ENCODE measurements at places on chromosomes 11 and 22.

- no peak for DNase-seq
Observed at GRCh38 chr11:84865257-84865656, 761.9 kb downstream of the DLG2 start.

GRCh38 chr11:33500861-33501479, 199.7 kb downstream of the C11orf91 start:
- DNase-seq, result no peak

- DNase-seq, result no peak
Observed at GRCh38 chr22:42711895-42712837, 8.5 kb downstream of the A4GALT start.

DNA sequence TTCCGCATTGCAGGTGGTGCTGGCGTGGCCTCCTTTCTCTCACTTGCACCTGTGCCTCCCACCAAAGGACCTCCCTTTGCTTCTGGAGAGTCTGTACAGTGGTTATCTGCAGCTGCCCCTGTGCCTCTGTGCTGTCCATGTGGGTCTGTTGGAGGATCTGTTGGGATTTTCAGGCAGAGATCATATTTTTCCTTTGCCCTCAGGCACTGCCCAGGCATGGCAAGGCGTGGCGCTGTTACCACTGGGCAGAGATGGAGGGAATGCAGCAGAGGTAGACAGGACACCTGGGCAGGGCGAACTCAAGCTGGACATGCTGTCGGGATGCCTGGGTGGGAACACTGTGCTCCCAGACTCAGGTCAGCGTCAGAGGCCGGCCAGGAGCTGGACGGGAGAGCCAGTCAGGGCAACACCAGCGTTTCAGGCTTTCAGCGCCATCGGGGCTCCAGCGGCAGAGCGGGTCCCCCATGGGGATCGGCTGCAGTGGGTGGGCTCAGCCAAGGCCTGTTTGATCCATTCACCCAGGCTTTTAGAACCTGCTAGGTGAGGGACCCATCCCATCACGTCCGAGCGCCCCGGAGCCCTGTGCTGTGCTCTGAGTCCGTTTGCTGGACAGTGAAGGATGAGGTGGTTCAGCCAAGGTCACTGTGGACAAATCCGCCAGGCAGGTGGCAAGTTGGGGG, 718.9 kb downstream of the BRD1 start:
- DNase-seq, result no peak

DNA sequence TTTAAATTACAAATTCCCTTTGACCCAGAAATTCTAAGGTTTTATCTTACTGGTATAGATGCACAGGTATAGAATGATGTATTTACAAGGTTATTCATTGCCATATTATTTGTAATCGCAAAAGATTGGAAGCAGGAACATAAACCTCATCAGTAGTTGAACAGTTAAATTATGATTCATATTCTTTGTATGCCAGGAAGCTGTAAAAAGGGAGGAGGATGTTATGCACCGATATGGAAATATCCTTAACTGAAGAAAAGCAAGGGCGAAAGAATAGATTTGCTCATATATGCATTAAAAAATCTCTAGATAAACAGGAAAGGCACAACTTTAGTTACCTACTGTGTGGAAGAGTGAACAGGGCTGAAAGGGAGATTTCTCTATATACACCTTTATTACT, 36.7 kb downstream of the PPFIA1 start:
- DNase-seq, result no peak

DNA sequence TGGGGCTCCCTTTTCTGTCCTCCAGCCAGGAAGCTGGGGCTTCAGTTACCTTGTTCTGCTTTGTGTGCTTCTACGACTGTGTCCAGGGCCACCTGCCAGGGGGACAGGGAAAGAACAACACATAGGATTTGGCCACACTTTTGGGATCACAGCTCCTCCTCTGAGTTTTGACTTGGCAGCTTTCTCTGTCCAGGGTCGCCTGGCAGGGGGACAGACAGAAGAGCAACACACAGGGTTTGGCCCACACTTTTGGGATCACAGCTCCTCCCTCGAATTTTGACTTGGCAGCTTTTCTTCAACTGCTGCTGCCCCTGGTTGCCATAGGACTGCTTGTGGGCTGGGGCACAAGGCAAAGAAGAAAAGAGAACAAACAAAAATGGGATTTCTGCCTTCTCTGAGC, 19.1 kb downstream of the INCENP start:
- no peak for DNase-seq

GRCh38 chr22:38201711-38202436, at the start of gene MAFF:
TSS of gene MAFF (plus strand) at chr22:38201994. CDS start at chr22:38213854, 11,860 bp downstream.
- peak; percentile 86 for DNase-seq

DNA sequence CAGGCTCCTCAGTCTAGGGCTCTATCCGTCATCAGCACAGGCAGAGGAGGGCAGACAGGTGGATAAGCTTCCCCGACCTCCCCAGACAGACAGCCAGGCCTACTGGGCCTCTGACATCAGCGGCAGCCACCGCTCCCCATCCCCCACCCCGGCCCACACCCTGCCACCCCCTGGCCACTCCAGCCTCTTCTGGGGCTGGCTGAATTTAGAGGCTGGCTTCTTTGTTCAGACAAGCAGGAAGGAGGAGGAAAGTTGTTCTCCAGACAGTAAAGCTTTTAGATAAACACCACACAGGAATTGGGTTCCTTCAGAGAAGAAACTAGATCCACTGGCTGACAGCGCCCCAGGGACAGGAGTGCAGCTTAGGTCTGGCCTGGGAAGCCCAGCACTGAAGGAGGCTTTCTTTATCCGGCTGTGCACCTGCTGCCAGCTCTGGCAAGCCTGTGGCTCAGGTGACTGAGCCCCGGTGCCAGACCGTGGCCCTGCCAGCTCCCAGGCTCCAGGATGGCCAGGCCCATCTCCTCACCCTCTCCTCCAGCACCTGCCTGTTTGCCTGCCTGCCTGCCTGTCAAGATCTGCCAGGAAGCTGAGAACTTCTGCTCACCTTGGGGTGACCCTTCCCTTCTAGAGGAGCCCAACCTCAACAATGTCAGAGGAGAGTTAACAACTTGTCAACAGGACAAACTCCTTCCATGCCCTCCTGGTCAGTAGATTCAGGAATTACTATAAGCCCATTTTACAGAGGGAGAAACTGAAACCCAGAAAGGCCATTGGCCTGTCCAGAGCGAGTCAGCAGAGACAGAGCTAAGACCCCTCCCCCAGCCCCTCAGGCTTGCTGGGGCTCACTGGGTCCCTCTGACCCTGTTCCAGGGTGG, 44.0 kb upstream of the KLHL35 start:
- no peak for DNase-seq

GRCh38 chr11:12787847-12788246, 113.6 kb downstream of the TEAD1 start:
- DNase-seq, result peak; percentile 11

GRCh38 chr22:48425091-48425506, 1402.6 kb downstream of the BRD1 start:
- no peak for DNase-seq

- no peak for DNase-seq
Observed at GRCh38 chr11:46290598-46291309, 13.3 kb downstream of the CREB3L1 start.

- no peak for DNase-seq
Observed at GRCh38 chr11:12266943-12267342, 110.4 kb upstream of the PARVA start.

DNA sequence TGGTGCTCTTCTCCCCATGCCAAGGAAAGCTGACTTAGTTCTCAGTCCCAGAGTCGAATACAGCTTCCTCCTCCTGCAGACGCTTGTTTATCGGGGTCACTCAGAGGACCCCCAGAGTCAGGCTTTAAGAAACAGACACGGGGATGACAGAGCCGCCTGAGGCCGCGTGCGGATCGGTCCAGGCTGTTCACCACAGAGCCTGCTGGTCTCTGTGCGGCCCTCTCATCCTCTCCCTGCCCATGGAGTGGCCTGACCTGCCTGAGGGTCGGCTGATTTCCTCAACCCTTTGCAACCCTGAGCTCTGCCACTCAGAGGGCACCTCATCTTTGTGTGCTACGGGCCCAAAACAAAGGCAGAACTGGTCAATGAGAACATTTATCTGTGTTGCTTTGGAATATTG, 2.1 kb downstream of the GAL start:
- no peak for DNase-seq

GRCh38 chr22:45455621-45456020, 42.1 kb downstream of the RIBC2 start:
- no peak for DNase-seq

DNA sequence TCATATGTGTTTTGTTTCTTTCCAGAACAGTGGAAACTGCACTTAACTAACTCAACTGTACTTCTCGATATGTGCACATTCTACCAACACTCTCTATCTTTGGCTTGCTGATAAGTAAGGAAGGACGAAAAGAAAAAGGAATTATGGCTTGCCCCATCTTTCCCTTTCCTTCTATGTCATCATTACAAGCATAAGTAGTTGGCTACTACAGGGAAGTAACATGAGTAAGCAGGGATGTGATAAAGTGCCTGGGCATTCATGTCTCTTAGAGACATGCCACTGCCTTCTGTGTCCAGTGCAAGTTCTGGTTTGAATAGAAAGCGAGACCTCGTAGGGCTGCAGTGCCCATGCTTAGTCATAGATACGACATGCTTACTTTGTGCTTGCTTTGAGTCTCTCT, 342.5 kb downstream of the ETS1 start:
- no peak for DNase-seq

DNA sequence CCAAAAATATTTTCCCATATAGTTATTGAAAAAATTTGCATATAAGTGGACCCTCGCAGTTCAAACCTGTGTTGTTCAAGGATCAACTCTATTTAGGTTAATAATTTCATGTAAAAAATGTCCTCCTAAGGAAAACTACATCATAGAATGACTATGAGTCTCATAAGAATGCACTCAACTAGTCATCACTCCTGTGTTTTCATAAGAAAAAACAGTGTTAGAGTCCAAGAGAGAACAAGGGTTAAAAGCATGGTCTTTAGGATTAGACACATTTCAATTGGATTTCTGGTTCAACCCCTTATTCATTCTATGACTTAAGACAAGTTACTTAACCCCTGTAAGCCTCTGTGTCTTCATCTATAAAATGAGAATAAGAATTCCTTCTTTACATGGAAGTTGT, 5.1 kb downstream of the PARVA start:
- no peak for DNase-seq

GRCh38 chr11:8639655-8640054, 42.8 kb downstream of the TRIM66 start:
- DNase-seq, result no peak

GRCh38 chr11:17333799-17334586, 17.6 kb upstream of the NCR3LG1 start:
- DNase-seq, result peak; percentile 62

GRCh38 chr11:206526-207207, 532 bp downstream of the BET1L start:
- DNase-seq, result no peak

- DNase-seq, result peak; percentile 30
Observed at GRCh38 chr11:25910086-25910485, 421.8 kb upstream of the ANO3 start.

GRCh38 chr11:112903340-112903739, 57.9 kb upstream of the NCAM1 start:
- DNase-seq, result peak; percentile 94

DNA sequence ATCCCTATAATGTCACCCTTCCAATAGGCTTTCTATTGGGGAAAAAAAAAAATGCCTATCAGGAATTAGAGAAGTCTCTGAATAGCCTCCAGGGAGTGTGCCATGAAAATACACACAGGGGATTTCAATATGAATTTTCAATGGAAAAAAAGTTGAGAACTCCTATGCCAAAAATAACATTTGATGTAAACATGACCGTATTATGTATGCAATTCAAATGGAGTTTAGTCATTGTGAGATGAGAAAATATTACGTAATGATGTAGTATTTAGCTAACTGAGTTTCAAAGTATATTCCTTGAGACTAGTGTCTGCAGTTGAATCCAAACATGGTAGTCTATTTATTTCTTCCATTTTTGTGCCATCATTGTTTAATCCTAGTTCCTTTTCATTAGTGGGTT, 182.3 kb downstream of the BLID start:
- DNase-seq, result no peak

DNA sequence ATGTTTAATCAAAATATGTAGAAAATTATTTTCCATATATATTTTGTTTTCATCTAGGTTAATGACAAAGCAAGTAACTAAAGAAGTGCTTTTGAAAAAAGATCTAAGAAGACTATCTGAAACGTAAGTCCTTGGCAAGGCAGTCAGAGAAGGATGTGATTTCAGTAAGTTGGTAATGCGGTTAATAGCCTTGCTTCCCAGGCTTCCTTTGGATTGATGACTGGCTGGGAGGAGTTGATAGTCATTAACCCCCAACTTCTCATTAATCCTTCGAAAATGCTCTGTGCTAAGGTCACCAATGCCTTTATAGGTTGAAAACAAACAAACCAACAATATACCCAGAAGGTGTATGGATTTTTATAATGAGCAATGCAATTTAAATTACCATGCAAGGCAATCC, 1326.5 kb downstream of the LRRC4C start:
- no peak for DNase-seq

- no peak for DNase-seq
Observed at GRCh38 chr11:44186321-44186930, 90.9 kb downstream of the EXT2 start.

GRCh38 chr11:34324466-34324865, 33.3 kb downstream of the ABTB2 start:
- DNase-seq, result no peak

- no peak for DNase-seq
Observed at GRCh38 chr11:44564166-44564565, 1.3 kb upstream of the CD82 start.

- DNase-seq, result no peak
Observed at GRCh38 chr11:111951565-111951964, 14.4 kb downstream of the DIXDC1 start.

DNA sequence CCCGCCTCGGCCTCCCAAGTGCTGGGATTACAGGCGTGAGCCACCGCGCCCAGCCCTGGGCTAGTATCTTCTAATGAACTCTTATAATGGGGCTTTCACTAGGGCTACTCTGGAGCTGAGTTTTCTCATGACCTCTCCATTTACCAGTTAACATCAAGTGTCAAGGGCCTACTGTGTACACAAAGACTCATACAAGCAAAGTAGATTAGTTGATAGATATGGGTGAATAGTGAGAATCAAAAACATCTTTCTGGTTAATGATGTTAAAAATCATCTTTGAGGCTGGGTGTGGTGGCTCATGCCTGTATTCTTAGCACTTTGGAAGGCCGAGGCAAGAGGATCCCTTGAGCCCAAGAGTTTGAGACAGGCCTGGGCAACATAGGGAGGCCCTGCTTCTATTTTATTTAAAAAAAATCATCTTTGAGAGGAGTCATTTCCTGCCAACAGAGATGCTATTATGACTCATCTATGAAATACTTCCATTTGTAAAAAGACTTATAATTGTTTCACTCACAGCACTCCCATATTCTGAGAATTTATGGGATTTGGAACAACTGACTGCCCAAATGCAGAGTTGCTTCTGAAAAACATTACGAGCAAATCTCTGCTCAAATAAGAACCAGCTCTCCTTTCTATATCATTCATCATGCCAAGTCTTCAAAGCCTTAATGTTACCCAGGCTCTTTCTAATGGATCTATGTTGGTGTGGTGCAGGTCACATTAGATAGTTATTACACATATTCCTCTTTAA, 57.0 kb downstream of the GDPD4 start:
- DNase-seq, result no peak

GRCh38 chr11:26143566-26144290, 188.2 kb upstream of the ANO3 start:
- no peak for DNase-seq

GRCh38 chr11:75142714-75143419, 8.0 kb upstream of the SLCO2B1 start:
- DNase-seq, result peak; percentile 82
